ENCODE measurements at places on chromosomes 12 and 14. TPM values are rescaled to one million over a fixed set of nuclear protein-coding genes. Genes with fewer than 3 reads are reported as not detected.

DNA sequence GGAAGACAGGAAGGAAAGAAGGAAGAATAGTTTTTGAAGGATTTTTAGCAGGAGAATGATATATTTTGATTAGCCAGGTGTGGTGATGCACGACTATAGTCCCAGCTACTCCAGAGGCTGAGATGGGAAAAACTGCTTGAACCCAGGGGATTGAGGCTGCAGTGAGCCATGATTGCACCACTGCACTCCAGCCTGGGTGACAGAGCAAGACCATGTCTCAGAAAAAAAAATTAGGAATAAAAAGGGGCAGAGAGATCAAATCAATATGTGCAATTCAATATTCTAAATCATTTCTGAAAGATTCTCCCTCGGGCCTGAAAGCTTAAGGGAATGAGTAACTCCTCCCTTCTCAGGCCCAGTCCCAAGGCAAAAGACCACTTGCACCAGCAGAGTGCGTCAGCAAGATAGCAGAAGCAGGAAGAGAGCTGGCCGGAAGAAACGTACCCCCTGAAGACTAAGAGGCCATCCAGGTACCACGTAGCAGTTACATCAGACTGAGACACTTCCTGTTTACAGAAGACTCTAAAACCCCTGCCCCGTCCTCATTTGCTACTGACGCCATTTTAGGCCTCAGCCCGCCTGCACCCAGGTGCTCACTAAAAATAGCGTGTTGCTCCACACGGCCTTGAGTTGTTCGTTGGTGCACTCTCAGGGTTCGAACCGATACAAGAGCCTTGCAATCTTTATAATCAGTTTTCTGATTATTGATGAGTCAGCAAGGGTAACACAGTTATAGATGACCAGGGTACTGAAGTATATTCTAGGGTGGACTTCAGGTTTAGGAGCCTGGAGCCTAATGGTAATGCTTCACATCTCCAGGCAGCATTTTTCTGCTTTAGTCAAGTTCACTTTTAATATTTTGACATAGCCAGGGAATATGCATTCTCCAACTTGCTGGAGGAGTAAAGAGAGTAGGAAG lies 57.7 kb upstream of the CSRP2 start:
- no peaks in the 10 kb centered on the region for H3K27me3 ChIP-seq
- no peaks in the 10 kb centered on the region for H3K36me3 ChIP-seq
- H3K4me3 ChIP-seq = no peak overlapping the region
- H3K4me1 ChIP-seq = no peaks in the 10 kb centered on the region

GRCh38 chr12:122846622-122847515 lies 11.6 kb downstream of the HIP1R start:
- H3K4me1 ChIP-seq = peaks cover 3% of the 10 kb centered on the region
- H3K27ac ChIP-seq = no peak overlapping the region
- no peak for DNase-seq

DNA sequence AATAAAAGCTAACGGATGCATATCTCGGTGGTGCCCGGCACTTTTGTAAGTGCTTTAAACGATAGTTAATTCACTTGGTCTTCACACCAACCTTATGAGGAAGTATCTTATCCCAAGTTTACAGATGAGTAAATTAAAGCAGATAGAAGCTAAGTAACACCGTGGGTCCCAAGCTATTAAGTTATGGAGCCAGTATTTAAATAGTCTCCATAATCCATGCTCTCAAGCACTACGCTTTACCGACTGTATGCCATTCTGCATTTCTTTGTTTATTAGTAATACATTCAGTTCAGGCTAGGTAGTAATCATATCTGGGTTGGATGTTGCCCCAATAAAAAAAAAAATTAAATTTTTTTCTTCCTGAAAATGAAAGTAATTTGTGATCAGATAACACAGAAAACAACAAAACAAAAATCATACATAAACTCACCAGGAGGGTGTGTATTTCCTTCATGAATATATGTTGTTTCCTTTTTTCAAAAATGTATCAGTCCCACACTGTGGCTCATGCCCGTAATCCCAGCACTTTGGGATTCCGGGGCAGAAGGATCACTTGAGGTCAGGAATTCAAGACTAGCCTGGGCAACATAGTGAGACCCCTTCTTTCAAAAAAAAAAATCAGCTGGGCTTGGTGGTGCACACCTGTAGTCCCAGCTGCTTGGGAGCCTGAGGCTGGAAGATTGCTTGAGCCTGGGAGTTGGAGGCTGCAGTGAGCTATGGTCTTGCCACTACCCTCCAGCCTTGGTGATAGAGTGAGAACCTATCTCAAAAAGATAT lies 1.4 kb upstream of the M6PR start:
- no peaks in the 10 kb centered on the region for H3K27me3 ChIP-seq
- H3K4me3 ChIP-seq = peak overlapping the region; percentile 79
- H3K27ac ChIP-seq = peak overlapping the region; percentile 95
- peaks cover 4% of the 10 kb centered on the region for H3K36me3 ChIP-seq
- no peak for DNase-seq

GRCh38 chr12:123923927-123924326 lies 48.7 kb downstream of the CCDC92 start:
- H3K4me1 ChIP-seq = peaks cover 8% of the 10 kb centered on the region
- DNase-seq = no peak
- H3K27ac ChIP-seq = no peak overlapping the region

DNA sequence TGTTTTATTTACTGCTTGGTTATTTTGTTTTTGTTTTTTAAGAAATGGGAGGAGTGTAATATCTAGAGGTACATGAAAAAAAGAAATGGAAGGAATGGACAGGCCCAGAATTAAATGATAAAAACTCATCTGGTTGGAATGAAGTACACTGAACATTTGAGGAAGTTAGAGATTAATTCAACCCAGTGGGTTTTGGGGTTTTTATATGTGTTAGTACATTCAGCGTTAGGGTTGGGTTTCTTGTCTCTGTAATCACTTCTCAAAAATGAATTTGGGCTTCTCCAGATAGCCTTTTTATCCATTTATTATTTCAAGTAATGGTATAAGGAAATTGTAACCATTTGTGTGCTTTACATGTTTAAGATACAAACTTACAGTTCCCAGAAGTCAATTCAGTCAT lies 19.5 kb upstream of the NUP107 start:
- DNase-seq = no peak
- no peak overlapping the region for H3K4me3 ChIP-seq
- no peak overlapping the region for H3K27ac ChIP-seq
- H3K27me3 ChIP-seq = no peaks in the 10 kb centered on the region
- peaks cover 2% of the 10 kb centered on the region for H3K36me3 ChIP-seq
- peaks cover 3% of the 10 kb centered on the region for H3K4me1 ChIP-seq

MYF5 gene
- total RNA-seq = not detected
